ENCODE measurements at places on chromosomes 5 and 9.

GRCh38 chr5:98776066-98776705, 2.7 kb downstream of the RGMB start:
- DNase-seq, result no peak

GRCh38 chr5:138760448-138761110, 7.4 kb downstream of the CTNNA1 start:
- DNase-seq, result no peak

DNA sequence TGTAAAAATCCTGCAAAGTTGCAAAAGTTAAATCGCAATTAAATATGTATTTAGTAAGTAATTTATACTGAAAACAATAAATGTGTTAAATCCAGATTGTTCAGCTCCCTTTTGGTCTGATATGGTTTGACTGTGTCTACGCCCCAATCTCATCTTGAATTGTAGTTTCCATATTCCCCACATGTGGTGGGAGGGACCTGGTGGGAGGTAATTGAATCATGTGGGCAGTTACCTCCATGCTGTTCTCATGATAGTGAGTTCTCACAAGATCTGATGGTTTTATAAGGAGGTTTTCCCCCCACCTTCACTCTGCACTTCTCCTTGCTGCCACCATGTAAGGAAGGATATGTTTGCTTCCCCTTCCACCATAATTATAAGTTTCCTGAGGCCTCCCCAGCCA, 140.0 kb downstream of the CDH6 start:
- no peak for DNase-seq

GRCh38 chr9:93591301-93592007, 15.1 kb downstream of the PHF2 start:
- no peak for DNase-seq

DNA sequence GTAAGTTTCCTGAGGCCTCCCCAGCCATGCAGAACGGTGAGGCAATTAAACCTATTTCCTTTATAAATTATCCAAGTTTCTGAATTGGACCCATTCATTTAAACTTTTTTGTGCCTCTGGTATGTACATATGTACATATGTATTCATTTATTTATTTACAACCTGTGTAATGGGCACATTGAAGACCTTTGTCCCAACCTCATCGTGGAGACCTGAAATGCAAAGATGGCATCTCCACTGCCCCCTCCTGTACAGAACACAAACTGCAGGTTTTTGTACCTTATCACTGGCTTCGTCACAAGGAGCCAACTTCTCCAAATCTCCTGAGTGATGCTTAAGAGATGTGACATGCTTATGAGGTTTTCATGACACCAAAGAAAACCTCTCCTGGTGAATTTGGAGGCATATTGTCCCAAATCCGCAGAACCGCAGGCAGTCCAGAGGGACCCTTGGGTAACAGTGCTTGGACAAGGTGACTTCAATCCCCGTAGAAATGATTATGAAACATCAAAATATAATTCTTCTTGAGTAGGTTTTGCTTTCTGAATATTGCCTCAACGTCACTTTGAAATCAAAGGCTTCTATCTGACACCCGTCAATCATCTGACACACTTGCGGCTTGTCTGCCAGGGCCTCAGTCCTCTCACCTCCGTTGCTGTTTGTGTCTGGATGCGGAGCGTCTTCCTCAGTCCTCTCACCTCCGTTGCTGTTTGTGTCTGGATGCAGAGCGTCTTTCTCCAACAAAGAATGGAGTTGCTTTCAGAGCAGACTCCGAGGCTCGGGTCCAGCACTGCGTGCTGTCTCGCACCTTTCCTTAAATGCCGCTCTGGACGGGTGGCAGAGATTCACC, 135.0 kb upstream of the IRX4 start:
- no peak for DNase-seq

- DNase-seq, result no peak
Measured at GRCh38 chr5:149423794-149424268, 44.7 kb upstream of the IL17B start.

GRCh38 chr5:62938927-62939326, 360.3 kb downstream of the LRRC70 start:
- DNase-seq, result no peak

DNA sequence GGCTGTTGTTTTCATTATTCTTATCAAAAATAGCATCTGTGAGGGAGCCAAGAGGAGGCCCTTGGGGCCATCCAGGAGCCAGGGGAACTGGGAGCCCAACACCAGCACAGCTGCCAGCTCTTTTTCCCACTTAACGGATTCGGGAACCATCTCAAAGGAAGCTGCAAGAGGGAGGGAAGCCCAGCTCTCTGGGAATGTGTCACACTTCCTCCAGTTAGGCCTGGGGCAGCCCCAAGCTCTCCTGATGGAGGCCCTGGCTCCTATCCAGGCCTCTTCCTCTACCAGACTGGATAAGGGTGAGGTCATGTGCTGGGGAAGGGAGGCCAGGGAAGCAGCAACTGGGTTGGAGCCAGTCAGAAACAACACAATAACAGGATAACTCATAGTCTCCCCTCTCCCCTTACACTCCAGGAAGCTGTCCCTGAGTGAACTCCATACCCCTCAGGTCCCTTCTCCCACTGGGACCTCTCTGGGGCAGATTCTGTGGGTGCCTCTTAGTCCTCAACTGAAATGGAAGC, 12.7 kb downstream of the CSF2 start:
- DNase-seq, result no peak

DNA sequence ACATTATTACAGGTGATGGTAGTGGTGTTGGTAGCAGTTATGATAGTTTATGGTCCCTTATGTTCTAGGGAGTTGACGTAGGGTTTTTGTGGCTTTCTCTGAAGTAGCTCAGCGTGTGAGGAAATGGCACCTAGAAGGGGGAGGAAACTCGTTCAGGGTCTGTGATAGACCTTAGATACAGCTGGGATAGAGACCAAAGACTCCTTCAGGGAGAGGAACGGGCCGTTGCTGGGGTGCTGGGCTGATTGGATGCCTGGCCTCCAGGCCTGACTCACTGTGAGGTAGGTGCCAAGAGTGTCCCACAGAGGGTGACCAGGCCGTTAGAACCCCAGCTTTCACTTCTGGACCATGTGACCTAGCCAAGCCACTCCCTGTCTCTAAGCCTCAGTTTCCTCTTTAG, 96.6 kb downstream of the DAB2IP start:
- DNase-seq, result no peak

- DNase-seq, result no peak
Measured at GRCh38 chr5:151315998-151316597, 12.5 kb upstream of the SLC36A3 start.

- DNase-seq, result no peak
Measured at GRCh38 chr9:100933656-100934055, 94.9 kb upstream of the PLPPR1 start.

- no peak for DNase-seq
Measured at GRCh38 chr5:180401229-180401907, 48.2 kb upstream of the GFPT2 start.

DNA sequence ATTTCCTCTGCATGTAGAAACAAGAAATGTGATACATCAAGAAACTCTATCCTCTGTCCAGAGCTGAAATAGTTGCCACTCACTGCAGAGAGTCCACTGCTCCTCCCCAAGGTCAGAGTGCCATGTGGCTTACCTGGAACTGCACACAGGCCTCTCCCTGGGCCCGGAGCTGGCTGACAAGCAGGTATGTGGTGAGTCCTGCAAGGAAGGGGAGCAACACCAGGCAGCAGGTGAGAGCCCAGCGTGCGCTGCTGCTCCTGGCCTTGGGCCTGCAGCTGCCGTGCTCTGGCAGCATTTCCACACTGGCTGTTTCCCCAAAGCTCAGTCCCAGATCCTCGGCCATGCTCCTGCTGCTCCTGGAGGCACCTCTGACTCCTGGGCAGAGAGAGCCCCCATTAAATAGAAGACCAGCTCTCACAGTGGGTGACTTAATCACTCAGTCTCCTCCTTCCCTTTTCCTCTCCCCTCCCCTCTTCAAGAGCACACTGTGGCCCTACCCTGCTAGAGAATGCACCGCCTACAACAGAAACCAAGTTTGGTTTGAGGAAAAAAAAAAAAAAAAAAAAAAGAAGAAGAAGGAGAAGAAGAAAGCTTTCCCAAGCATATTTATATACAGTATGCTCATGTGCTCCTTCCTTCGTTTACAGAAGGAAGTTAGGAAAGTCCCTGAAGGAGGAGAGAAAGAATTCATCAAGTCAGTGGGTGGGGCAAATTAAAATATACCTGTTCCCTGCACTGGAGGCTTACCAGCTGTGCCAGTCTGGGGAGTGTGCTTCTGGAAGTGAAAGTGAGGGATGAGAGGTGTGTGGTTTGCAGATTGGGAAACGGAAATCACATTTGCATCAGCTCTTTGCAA, at the start of gene TNFSF15:
TSS of gene TNFSF15 (minus strand) at position 370 of the 856 bp plus-strand sequence. CDS start at position 343, 27 bp downstream.
- no peak for DNase-seq

DNA sequence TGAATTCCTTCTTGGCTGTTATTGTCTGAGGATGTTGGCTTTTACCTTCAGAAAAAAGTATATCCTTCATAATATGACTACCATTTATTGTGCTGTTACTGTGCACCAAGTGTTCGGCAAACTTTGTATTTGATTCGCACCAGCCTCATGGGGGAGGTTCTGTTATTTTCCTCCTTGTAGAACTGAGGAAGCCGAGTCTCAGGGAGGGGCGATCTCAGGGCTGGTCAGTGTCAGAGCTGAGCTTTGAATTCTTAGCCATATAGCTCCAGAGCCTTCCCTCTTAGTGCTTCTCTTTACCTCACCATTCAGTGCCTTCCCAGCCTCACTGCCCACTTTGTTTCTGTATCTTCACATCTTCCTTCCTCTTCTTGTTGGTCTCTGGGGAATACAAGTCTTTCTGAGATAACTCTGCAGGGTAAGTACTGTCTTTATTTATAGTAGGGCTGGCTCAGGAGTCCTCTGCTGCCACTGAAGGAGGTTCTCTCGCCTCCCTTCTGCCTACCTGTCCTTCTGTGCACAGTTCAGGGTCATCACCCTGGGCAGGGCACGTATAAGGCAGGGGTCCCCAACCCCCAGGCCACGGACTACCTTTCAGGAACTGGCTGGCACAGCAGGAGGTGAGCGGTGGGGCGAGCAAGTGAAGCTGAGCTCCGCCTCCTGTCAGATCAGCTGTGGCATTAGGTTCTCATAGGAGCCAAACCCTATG, 48.4 kb downstream of the GALNT10 start:
- DNase-seq, result no peak

- no peak for DNase-seq
Measured at GRCh38 chr9:89613912-89614892, 9.4 kb downstream of the GADD45G start.

- DNase-seq, result no peak
Measured at GRCh38 chr9:13524245-13524644, 244.8 kb upstream of the MPDZ start.

DNA sequence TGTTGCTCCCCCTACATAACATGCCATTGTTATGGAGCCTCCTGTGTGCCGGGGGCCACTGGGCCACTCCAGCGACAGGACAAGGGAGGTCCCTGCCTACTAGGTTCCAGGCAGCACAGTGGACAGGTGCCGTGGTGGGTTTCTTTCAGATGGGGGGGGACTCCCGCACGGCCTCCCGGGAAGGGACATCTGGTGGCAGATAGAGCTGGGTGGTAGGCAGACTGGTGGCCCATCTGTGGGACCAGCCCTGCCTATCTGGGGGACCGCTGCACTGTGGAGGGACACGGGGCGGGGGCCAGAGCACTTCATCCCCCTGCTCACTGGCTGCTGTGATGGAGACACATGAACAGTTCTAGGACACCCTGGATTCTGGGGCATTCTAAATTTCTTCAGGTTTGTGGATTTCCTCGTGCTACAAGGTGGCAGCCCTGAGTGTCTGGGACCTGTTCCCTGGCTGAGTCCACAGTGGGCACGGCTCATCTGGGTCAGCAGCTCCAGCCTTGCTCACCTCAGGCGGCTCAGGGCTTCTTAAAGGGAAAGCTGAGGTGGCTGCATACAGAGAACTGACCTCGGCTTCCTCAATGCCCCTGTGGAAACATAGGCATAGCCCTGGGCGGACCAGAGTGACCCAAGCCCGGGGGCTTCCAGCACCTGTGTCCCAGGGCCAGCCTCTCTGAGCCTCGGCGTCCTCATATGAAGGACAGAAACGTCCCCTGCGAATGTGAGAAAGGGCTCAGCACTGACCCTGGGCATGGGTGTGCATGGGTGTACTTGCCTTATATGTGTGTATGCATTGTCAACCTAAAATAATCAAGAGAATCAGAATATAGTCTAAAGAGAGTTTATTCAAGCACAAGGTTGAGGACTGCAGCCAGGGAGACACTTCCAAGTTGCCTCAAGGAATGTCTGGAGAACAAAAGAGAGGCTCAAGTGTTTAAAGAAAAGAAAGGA, 22.5 kb downstream of the FGD3 start:
- no peak for DNase-seq

- no peak for DNase-seq
Measured at GRCh38 chr5:74433896-74434829, 206.4 kb downstream of the ENC1 start.

- DNase-seq, result no peak
Measured at GRCh38 chr9:124602632-124603031, 95.4 kb upstream of the NR5A1 start.

GRCh38 chr9:90842996-90843395, 41.4 kb downstream of the SYK start:
- no peak for DNase-seq

DNA sequence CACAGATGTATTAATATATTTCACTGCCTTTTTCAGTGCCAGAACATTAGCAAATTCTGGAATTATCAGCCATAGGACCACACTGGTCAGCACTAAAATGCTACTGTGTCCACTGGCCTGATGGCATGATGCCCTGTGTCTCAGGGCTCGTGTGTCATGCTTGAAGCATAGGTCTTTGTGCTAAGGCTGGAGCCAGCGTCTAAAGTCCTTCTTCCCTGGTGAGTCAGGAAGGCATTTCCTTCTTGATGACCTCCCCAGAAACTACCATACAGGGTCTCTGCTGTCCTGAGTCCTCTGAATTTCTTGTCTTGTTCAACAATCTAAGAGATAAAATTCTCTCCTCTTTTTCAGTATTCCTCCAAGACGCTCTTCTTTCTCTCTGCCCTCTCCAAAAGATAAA, 489.9 kb downstream of the PSAT1 start:
- DNase-seq, result no peak
